Urothelium cell line (cell line): ENCODE measurements at places on chromosomes 12 and 14.
A peak's percentile ranks its signal among the peaks of the same experiment; 100 is the strongest.

GRCh38 chr12:29782871-29783772 is 620 bp downstream of the TMTC1 start:
- peak; percentile 44 for DNase-seq

- peak; percentile 76 for DNase-seq
Measured at GRCh38 chr14:95507701-95508103, 8.7 kb downstream of the SYNE3 start.

DNA sequence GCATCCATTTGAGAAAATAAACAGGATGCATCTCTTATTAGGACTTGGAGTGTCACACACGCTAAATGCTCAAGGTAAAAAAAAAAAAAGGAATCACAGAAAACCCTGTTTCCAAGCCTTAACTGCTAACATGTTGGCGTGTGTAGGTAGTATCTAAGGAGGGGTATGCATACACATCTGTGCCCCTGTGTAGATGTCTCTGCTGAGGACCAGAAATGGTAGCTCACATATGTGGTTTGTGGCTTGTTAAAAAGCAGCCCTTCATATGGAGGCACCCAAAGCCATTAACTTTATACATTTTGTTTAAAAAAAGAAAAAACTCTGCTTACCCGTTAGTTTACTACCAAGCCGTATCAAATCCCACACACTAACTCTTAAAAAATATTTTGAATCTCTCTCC is 314.1 kb downstream of the SNAPC1 start:
- no peak for DNase-seq

DNA sequence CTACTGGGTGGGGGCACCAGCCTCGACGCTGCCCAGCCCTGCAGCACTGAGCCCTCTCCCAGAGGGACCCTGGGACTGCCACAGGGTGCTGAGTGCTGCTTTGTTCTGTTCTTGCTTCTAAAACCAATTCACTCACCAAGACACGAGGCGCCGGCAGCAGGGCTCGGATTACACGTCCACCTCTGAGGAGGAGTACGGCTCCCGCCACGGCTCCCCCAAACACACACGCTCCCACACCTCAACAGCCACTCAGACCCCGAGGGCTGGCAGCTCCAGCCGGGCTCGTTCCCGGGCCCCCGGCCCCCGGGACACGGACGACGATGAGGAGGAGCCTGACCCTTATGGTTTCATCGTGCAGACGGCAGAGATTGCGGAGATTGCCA is 24.3 kb downstream of the CEP170B start:
- DNase-seq, result no peak

- no peak for DNase-seq
Measured at GRCh38 chr12:119113496-119113986, 65.2 kb upstream of the HSPB8 start.

GRCh38 chr14:54680651-54681050 is 113.7 kb downstream of the SAMD4A start:
- no peak for DNase-seq
